ENCODE measurements at places on chromosomes 5 and 9.

DNA sequence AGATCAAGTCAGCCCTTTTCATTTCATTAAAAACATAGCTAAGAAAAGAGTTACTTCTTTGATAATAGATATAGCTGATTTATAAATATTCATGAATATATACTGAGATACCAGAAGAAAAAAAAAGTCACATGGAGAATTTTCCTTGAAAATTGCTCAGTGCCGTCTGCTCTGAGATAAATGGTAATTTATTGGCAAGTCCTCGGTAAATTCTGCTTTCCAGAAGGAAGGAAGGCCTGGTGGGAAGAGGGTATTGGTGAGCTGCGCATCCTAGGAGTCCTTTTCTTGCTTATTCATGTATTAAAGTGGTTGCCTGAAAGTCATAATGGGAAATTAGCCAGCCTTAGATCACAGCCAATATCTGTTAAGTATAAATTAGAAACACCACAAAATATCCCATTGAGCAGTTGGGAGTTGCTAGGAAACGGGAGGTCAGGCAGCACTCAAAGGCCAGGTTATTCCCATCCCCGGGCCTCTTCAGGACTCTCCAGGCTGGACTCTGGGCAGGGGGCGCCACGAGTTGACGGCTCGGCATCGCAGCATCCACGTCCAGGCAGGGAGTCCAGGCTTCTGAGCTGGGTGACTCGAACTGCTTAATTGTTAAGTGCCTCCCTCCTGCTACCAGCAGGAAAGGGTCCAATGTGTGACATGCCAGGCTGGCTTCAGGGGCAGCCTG lies 116.7 kb upstream of the RETREG1 start:
- DNase-seq = no peak

DNA sequence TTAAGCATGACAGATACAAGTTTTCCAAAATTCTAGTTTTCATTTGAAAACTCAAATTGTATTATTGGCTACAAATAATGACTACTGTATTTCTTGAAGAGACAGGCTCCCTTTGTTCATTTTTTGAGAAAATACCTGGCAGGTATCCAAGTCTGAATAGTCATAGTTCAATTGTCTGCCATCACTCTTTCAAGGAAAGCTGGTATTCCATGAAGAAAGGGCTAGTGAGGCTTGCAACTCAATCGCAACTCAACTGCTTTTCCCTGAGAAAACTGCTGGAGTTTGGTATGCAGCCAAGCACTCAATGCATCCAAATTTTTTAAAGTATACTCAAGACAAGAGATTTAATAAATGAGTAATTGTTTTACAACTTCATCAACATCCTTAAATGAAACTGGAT lies 61.4 kb upstream of the TRIO start:
- DNase-seq = no peak

GRCh38 chr5:35828082-35828598 lies 28.6 kb upstream of the IL7R start:
- DNase-seq = no peak

DNA sequence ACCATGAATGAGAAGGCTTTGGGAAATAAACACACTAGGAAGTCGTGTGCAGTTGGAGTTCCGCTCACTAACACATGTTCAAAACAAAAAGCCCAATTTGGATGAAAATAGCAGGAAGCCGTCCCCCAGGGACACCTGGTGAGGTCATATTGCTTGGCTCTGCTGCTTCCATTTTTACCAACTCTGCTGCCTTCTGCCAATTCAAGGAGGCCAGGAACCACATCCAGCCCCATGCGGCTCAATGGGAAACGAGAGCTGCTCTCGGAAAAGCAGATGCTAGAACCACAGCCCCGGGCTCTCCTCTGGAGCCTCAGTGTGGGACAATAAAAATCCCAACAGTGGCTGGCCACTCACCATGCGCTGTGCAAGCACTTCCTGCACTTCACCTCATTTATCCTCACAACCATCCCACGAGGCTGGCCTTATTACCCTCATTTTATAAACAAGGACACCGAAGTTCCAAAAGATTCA lies 13.4 kb downstream of the ADAM19 start:
- no peak for DNase-seq

- no peak for DNase-seq
These were observed 437.1 kb upstream of the TLE4 start for GRCh38 chr9:79134654-79135053.

DNA sequence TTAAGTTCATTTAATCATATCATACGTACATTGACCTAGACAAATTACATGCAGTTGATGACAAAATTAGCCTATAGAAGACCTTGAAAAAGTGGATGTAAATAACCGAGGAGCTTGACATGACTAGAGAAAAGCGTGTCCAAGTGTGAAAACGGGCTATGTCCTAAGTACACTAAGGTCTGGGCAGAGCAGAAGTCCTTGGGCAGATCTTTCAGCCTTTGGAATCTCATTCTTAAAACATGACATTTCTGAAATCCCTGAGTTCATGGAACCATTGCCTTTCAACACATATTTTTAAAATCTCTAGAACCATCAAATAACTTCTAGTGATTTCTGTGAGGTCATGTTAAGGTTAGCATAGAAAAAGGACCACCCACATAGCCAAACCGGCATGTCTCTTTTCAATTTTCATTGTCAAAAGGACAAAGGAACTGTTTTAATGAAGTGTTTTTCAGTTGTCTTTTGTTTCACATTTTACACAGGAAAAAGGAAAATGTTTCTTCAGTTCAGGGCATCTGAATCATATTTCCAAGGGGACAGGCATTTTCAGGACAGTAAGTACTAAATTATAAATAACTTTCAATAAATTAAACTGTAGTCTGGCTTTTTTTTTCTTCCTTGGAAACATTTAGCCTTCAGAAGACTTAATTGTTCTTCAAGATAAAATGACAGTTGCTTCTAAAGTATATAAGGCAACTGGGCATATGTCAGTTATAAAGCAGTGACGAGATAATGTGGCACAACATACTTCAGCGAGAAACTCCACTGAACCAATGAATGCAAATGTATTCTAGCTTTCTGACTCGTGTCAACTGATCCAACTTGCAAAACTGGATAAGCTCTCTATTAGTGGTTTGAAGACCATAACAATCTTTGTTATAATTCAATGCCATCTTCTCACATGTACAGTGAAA lies 416.8 kb downstream of the NFIB start:
- no peak for DNase-seq

- DNase-seq = no peak
These were observed 220.0 kb downstream of the GABBR2 start for GRCh38 chr9:98488571-98489312.

DNA sequence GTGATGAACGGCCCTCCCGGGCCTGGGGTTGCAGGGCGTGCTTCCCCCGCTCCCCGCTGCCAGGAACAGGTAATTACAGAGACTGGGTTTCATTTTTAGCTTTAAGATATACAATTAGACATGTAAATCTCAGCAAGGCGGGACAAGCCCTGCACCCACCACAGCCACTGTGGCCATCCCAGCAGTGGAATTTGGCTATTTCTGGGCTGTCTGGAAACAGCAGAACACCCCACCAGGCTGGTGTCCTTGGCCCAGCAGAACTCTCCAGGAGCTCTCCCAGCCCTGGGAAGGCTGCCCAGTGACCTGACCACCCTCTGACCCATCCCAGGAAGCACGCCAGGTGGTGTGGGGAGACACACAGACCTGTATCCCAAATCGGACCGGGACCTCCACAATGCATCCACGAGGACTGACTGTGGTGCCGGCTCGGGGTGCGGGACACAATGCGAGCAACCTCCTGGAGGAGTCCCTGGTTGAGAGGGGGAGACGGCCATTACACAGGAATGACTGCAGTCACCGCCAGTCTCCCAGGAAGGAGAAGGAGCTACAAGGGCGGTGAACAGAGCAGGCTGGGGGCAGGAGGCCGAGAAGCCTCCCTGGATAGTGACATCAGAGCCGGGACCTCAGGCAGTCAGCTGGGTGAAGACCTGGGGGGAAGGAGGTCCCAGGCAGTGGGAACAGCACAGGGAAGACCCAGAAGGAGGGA lies 17.3 kb downstream of the EEIG1 start:
- DNase-seq = no peak

Data from progenitor cell of endocrine pancreas (in vitro differentiated cells).